ENCODE measurements at places on chromosomes 12 and 14. TPM values are rescaled to one million over a fixed set of nuclear protein-coding genes. Genes with fewer than 3 reads are reported as not detected.

Gene SYNDIG1L
- not detected for total RNA-seq

Gene GIT2
- 50.6 TPM for total RNA-seq

Gene RBP5
- not detected for total RNA-seq

Gene MED6
- total RNA-seq, result 66.6 TPM

Gene ESRRB
- total RNA-seq, result not detected

Gene XRCC3
- total RNA-seq, result 57.8 TPM

Gene CCDC175
- total RNA-seq, result not detected

Gene KRT6B
- not detected for total RNA-seq

Gene DNAJC22
- not detected for total RNA-seq

Gene AQP5
- not detected for total RNA-seq

Gene NTF3
- total RNA-seq, result not detected

Gene TAS2R19
- total RNA-seq, result 0.50 TPM

Gene TAOK3
- 52.2 TPM for total RNA-seq

Gene KITLG
- 0.08 TPM for total RNA-seq

Gene SYCP3
- 0.21 TPM for total RNA-seq

Gene HAL
- total RNA-seq, result 0.56 TPM

Gene KRT2
- total RNA-seq, result not detected

Gene NCKAP5L
- total RNA-seq, result 7.9 TPM

Gene DMAC2L
- total RNA-seq, result 18.1 TPM

Gene ISM2
- 0.44 TPM for total RNA-seq

Gene TPH2
- not detected for total RNA-seq

Gene IQSEC3
- 3.6 TPM for total RNA-seq

Gene SSTR1
- total RNA-seq, result not detected

Gene IL22
- total RNA-seq, result 0.31 TPM

Gene HOXC11
- total RNA-seq, result not detected

Gene ATXN2
- 24.8 TPM for total RNA-seq

Gene IAPP
- total RNA-seq, result not detected

Gene ORAI1
- total RNA-seq, result 44.4 TPM

Gene C12orf50
- total RNA-seq, result not detected

Measured in activated naive CD8-positive, alpha-beta T cell treated with anti-CD3 and anti-CD28 coated beads for 36 hours (primary cell).